ENCODE measurements at places on chromosomes 7 and 10.
A peak's percentile ranks its signal among the peaks of the same experiment; 100 is the strongest.

- DNase-seq = no peak
These were observed 102.0 kb upstream of the RPA3 start for GRCh38 chr7:7820409-7820808.

GRCh38 chr10:104452977-104453376, 99.3 kb downstream of the CFAP58 start:
- DNase-seq = no peak

DNA sequence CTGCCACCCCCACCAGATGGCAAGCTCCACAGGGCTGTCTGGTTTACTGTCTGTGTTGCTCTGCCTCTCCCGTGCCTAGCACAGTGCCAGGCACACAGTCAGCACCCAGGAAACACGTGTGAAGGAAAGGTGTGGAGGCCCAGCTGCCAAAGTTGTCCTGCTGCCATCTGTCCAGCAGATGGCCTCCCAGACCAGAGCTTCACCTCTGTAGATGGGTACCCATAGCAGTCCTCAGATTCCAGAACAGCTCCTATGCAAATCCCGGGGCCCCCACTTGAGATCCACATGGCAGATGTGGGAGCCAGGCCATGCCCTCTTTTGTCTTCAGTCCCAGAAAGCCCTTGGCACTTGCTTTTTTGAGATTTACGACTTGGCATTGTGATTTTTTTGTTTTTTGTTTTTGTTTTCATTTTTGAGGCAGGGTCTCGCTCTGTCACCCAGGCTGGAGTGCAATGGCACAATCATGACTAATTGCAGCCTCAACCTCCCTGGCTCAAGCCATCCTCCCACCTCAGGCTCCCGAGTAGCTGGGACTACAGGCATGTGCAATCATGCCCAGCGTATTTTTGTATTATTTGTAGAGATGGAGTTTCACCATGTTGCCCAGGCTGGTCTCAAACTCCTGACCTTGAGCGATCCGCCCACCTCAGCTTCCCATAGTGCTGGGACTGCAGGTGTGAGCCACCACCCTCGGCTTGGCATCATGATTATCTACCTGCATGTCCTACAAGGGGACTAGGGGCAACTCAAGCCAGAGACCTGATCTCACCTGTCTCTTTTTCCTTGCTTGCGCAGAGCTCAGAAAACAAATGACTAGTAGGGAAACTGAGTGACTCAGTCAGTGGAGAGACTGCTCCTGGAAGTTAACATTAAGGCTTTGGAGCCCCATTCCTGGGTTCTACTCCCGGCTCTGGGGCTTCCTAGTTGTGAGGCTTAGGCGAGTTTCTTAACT, 16.9 kb upstream of the PALD1 start:
- peak; percentile 60 for DNase-seq

- no peak for DNase-seq
These were observed 143.8 kb upstream of the PCLO start for GRCh38 chr7:83306502-83306901.

- DNase-seq = no peak
These were observed 393.1 kb downstream of the TNS3 start for GRCh38 chr7:47188653-47189315.

- DNase-seq = no peak
These were observed 159.0 kb downstream of the SFMBT2 start for GRCh38 chr10:7251696-7252465.

DNA sequence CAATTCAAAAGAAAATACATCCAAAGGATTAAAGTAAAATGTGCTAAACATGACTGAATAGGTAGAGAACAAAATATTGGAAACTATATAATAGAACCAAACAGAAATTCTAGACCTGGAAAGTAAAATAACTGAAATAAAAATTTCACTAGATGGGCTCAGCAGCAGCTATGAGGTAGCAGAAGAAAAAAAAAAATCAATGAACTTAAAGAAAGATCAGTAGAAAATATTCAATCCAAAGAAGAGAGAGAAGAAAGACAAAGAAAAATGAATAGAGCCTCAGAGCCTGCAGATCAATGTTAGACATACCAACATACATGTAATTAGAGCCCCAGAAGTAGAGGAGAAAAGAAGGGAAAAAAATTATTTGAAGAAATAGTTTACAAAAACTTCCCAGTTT, 129.6 kb upstream of the RNF32 start:
- DNase-seq = no peak

DNA sequence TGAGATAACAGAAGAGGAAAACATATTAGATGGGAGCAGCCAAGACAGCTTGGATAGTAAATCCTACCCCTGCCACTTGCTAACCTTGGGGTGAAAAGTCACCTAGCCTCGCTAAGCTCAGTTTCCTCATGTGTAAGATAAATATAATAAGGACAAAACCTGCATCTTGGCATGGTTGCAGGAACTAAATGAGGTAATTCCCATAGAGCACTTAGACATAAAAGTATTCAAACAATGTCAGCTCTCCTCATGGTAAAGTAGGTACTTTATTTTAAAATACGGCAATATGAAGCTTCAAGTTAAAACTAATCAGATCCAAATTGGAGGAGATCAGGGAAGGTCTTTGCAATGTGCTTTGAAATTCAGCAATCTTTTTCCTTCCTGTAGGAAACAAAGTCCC, 113.1 kb downstream of the USP6NL start:
- no peak for DNase-seq

DNA sequence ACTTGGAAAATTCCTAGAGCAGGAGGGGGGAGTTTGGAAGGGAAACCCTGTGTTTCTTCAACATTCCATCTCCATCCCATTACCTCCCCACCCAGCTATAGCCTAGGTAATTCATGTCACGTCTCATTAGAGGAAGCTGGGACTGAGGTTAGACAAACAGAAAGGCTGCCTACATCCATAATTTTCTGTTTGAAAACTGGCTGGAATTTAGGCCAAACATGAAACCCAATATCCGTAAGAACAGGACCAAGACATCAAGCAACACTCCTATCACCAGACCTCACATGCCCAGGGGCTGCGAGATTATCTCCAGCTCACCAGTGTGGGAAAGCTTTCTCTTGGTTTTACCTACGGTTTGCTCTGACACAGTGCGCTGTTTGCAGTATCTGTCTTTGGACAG, 316.3 kb downstream of the FRMD4A start:
- no peak for DNase-seq

DNA sequence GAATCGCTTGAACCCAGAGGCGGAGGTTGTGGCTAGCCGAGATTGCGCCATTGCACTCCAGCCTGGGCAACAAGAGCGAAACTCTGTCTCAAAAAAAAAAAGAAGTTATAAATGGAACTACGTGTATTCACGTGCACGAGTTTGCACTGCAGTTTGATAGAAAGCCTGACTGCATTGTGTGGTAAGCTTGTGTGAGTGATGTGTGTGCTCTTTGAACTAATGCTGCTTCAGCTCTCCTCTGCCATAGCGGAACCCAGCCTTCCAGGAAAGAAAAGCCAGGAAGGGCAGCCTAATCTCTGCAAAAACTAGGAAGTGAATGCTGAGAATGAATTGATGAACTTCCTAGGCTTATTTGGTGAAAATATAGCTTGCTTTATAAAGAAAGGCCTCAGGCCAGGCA, 15.6 kb upstream of the MKRN1 start:
- DNase-seq = no peak

GRCh38 chr7:156753229-156753560, 112.6 kb downstream of the RNF32 start:
- DNase-seq = no peak

- DNase-seq = no peak
These were observed 530.6 kb downstream of the TFEC start for GRCh38 chr7:115499956-115500355.

DNA sequence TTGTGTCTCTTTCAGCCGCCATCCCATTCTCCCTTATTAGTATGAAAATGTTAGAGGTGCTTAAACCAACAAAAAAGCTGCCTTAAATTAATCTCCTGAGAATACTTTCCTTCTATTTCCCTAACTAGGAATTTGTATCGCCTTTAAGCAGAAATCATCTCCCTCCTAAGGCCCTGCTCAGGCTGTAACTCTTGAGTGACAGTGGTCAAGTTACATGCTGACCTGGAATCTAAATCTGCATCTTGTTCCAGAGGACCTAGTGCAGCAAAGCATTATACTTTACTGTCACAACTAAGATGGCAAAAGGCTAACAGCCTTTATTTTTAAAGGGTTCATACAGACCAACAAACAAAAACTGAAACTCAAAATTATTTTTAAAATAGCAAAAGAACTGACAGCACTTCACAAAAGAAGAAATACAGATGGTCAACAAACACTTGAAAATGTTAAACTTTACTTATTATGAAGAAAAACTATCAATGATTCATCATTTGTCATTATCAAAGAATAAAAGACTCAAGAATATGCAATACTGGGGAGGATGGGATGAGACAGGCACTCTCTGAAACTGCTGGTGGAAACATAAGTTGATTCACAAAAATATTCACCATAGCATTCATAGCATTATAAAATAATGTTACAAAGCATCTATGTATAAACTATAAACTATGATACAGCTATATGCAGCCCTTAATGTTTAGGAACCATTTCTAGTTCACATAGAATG, 11.0 kb downstream of the CYREN start:
- DNase-seq = no peak

GRCh38 chr10:88831709-88832108, 19.9 kb downstream of the ANKRD22 start:
- peak; percentile 48 for DNase-seq

- no peak for DNase-seq
These were observed 561.7 kb downstream of the GATA3 start for GRCh38 chr10:8616166-8616565.

DNA sequence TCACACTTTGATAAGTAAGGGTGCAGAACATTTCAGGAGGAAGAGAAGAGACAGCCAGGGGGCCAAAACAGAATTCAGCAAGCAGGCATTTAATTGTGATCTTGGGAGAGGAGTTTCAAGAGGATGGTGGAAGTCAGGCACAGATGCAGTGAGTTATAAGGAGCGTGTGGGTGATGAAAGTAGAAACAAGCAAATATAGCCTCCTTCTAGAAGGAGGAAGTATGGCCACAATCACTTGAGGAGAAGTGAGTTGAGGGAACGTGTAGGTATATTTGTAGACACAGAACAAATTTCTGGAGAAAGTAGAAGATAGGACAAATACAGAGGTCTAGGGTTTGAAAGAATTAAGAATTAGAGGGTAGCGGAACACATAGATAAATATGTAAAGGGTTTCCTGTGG, 165.8 kb downstream of the CACNB2 start:
- no peak for DNase-seq

GRCh38 chr7:49424109-49424508, 349.3 kb upstream of the VWC2 start:
- DNase-seq = no peak

GRCh38 chr7:51732116-51732515, 415.5 kb upstream of the COBL start:
- DNase-seq = no peak

DNA sequence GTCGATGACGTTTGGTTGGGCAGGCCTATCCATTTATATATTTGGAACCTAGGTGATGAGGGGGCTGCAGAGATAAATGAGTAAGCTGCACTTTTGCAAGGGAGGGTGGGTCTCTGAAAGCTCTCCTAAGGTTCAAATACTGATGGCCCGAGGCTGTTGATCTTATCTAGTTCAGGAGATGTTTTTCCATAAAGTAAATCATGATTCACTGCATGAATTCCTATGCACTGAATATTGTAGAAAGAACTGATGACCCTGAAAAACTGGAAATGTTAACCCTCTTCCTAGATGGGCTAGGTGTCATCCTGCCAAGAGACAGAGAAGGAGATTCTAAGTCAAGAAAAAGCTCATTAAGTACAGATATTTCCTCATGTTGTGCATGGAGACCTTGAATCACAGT, 459.9 kb downstream of the PLXNA4 start:
- no peak for DNase-seq

Data from stimulated activated CD4-positive, alpha-beta T cell treated with anti-CD3 and anti-CD28 coated beads, Interleukin-4, amount 100 ng/mL, for 24 hours (primary cell).